Nephron progenitor cell (in vitro differentiated cells): ENCODE measurements at places on chromosomes 11 and 22.

DNA sequence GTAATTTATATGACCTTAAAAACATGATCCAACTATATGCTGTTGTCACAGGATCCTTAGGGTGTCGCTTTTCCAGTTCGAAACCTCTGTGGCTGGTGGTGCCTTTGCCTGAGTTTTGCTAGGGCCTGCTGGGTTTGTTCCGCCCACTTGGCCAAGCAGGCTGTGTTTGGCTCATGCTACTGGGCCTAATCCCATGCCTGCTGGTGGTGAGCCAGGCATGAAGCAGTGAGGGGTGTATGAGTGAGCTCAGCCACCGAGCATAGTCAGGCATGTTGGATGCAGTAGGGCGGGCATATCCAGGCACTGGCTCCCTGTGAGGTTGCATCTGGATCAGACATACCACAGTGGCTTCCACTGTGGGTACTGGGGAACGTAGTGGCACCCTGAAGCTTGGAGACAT is 16.3 kb downstream of the NPAT start:
- DNase-seq, result no peak

DNA sequence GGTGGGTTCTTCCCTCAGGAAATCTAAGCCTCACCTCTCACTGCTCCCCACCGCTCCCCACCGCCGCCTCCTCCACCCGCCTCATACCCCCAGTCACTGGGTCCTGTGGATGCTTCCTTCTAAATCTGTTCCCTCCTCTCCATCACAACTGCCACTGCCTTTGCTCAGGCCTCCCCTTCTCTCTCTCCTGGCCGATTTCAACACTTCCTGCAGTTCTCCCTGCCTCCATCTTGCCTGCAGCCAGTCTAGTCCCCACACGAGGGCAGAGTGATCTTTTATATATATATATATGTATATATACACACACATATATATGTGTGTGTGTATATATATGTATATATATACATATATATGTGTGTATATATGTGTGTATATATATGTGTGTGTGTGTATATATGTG is 27.8 kb downstream of the CREB3L1 start:
- DNase-seq, result no peak

DNA sequence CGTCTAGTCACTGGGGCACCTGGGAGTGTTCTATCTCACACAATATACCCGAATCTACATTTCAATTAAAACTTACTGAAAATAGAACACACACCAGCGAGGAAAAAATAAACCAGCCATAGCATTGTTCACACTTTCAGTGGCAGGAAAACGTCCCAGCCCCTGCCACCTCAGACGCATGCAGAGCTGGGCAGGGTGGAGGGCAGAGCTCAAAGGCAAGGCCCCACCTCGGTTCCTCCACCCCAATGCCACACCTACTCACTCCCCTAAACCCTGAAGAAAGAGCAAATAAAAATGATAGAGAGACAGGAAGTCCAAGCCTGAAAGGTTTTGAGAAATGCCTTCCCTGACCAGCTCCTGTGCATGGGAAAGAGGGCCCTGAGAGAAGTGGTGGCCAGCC is 14.8 kb downstream of the B3GNT6 start:
- DNase-seq, result no peak

DNA sequence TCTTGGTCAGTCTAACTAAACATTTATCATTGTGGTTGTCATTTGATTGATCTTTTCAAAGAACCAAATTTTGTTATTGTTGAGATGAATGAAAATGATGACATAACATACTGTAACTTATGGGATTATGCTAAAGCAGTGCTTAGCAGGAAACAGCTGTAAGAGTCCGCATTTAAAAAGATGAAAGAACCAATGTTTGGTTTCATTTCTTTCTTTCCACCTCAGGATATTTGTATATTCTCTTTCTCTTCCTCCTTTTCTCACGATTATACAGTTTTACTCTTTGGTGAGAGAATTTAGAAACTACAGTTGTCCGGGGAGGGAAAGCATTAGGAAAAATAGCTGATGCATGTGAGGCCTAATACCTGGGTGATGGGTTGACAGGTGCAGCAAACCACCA is 23.1 kb downstream of the PIH1D2 start:
- DNase-seq, result no peak

DNA sequence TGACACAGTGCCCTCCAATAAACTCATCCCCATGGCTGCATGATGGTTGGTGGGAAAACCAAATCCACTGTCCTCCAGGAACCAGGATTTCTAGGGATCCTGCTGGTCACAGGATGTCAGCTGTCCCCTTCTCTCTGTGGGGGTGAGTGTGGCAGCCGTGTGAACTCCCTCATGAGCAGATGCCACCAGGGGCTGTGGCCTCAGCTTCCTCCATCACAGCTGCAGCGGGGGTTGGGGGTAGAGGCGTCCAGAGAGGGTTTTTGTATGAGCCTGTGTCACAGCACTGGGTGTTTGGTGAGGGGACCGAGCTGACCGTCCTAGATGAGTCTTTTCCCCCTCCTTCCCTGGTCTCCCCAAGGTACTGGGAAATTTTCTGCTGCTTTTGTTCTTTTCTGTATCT is 26.4 kb downstream of the IGLL5 start:
- no peak for DNase-seq

DNA sequence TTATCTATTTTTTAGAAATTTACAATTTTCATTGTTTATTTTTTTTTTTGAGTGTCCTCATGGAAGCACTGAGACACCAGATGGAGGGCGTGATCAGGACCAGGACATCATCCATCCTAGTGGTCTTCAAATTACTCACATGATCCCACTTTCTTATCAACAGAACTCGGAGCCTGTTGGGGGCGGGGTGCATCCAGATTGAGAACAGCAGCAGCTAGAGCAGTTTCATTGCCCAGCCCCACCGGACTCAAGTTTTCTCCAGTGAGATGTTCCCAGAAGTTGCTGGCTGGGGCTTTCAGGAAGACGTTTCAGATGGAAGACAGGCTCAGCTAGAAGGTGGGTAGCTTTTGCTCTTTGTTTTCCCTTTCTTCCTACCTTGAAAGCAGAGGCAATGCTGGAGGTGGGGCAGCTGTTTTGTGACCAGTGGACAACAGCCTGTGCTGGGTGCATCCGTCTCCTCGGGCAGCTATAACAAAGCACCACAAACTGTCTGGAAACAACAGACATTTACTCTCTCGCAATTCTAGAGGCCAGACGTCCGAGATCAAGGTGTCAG is 562.1 kb downstream of the TBC1D22A start:
- DNase-seq, result no peak

DNA sequence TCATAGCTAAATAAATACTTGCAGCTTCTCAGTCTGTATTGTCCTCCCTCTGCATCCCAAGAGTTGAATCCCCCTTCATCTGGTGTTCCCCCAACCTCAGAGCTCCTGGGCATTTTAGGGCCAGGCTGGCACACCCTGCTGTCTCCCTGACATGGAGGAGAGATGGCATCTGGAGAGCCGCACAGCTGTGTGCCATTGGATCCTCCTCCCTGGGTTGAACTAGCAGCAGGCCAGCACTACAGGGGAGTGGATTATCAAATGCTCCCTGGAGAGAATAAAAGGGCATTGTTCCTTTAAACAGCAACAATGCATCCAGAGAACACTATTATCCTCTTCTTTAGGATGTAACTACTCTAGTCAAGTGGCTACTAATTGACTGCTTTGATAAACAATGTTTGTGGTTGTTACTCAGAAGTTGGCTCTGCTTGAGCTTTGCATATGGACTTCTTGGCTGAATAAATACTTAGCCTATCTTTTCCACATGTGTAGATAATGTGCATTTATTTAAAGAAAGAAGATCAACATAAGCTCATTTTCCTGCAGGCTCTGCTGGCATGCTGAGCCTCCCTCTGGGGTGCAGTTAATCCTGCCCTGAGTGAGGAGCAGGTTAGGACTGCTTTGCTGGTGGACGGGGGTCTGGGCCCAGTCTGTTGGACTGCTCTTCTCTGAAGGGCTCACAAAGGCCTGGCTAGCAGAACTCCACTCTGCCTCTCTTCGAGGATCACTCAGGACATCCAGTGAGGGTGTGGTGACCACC is 897.2 kb downstream of the TBC1D22A start:
- no peak for DNase-seq

GRCh38 chr11:78192911-78193351 is 4.2 kb downstream of the USP35 start:
- no peak for DNase-seq

- peak; percentile 88 for DNase-seq
These were observed 19.9 kb downstream of the CARS1 start for GRCh38 chr11:3037040-3037944.

DNA sequence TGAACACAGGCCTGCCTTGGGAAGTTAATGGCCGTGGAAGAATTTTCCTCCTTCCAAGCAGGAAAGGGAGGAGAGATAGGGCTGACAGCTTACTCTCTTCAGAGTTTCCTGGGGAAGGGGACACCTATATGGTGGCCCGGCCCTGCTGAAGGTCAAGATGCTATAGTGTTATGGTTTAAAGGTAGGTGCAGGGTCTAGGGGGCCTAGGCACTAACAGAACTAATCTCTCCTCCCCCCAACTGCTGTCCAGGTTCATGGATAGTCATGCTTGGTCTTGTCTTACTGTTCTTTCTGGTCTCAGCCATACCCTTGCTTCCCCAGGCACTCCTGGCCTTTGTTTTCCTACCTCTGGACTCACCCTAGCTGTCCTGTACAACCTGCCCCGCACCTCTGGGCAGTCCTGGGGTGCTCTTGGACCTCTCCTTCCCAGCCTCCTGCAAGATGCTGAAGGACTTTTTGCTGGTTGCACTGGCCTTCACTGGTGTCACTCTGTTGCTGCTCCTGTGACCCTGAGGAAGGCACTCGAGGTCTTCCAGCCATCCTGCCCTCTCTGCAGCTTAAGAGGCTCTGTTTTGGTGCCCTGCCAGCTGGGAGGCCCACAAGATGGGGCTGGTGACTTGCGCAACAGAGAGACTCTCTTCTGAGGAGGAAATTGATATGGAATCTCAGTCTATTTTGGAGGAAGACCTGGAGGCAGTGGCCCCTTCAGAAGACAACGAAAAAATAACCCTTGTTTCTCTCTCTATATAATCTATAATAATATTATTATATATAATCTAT is 17.9 kb downstream of the SEC14L3 start:
- peak; percentile 18 for DNase-seq

- peak; percentile 45 for DNase-seq
These were observed 65.8 kb downstream of the SLC22A12 start for GRCh38 chr11:64656862-64657261.

GRCh38 chr11:124745270-124745834 is 5.6 kb downstream of the NRGN start:
- no peak for DNase-seq

DNA sequence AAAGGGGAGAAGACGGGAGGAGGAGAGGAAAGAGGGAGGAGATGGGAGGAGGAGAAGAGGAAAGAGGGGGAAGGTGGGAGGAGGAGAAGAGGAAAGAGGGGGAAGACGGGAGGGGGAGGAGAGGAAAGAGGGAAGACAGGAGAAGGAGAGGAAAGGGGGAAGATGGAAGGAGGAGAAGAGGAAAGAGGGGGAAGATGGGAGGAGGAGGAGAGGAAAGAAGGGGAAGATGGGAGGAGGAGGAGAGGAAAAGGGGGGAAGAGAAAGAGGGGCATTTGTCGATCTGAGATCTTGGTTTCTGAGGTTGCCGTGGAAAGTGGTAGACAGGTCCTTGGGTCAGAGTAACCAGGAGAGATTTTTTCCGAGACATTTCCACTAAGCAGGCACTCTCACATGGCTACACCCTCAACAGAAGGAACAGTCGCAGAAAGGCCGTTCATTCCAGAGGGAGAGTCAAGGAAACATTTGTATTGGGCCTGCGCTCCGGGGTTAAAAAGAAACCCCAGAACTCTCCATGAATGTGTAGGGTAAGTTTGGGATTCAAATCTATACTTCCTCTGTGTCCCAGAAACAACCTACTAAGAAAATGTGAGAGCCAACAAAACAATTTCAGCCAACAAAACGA is 39.8 kb upstream of the CARS1 start:
- DNase-seq, result no peak

DNA sequence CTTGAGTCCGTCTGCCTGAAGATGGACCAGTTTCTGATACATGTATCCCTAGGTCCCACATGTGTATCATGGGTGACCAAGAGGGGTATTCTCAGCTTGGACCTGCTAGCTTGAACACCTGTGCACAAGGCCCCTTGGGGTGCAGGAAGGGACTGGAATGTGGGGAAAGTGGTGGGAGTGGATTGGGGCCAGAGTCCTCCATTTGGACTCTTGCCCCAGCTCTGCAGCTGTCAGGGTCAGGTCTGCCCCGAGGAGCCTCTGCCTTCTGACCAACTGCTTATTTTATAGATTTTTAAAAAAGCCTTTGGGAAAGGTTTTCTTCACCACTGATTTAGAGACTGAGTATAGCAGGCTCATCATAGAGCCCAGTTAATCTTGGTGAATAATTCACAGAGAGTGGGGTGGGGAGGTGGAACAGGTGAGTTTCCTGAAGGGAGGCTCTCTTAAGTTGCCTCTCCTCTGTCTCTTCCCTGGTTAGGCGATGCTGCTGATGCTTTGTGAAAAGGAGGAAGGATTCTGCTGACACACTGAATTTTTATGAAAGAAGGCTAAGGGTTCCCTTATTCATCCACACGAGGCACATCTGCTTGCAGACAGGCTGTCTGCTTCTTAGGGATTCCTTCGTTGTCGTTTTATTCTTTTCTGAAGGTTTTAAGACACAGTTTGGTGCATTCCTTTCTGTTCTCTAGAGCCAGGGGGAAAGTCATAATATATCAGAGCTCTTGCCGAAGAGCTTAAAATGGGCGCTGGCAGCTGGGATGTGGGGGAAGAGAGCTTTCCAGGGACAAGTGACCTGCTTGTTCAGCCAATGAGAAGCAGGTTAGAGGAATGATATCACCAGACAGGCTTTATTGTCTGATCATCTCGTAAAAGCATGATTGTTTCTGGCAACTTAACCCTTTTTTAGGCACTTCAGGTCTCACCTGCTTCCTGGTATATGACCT is 19.9 kb downstream of the TRIM44 start:
- no peak for DNase-seq

DNA sequence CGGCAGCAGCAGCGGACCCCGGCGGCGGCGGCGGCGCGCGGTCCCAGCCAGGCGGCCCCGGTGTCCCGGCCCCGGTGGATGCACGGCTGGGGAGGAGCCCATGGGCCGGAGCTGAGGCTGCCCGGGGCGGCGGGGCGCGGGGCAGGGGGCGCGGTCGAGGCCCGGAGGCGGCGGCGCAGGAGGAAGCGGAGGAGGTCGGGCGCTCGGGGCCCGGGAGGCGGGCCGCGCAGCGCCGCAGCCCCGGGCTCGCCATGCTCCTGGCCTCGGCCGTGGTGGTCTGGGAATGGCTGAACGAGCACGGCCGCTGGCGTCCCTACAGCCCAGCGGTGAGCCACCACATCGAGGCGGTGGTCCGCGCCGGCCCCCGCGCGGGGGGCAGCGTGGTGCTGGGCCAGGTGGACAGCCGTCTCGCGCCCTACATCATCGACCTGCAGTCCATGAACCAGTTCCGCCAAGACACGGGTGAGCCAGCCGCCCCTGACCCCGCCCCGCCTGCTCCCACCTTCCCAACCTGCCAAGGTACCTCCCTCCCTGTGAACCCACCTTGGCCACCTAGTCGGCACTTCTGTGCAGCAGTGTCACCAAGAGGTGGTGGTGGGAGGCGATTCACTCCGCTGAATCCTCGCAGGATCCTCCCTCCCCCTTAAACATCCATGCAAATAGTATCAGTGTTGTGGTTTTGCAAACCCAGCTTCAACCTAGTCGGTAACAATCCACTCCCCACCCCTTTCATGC is 580 bp downstream of the DTX4 start:
- peak; percentile 56 for DNase-seq

- DNase-seq, result no peak
These were observed 46.3 kb upstream of the TUB start for GRCh38 chr11:8034604-8035190.

- DNase-seq, result no peak
These were observed 3.8 kb upstream of the FDX1 start for GRCh38 chr11:110425751-110426545.

GRCh38 chr11:113373306-113373705 is 14.3 kb upstream of the ANKK1 start:
- DNase-seq, result no peak

GRCh38 chr22:36387709-36387958 is 133 bp downstream of the MYH9 start:
- no peak for DNase-seq
